NCI-H2107 (cell line): ENCODE measurements at places on chromosomes 4 and X.

DNA sequence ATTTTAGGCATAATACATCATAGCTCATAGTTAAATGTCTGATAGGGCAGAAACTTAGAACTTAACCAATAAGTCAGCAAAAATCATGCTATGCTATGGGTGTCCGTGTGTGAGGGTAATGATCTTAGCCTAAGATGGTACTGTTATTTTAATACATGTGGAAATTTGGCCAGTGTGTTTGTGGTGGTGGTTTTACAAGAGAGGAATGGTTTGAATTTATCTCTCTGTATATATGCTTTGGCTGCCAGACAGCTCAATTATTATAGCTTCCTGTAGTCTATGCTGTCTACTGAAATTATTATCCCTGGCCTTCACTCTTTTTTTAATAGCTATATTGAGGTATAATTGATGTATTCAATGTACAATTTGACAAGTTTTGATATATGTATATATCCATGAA is 21.3 kb downstream of the ZNF330 start:
- DNase-seq, result no peak

DNA sequence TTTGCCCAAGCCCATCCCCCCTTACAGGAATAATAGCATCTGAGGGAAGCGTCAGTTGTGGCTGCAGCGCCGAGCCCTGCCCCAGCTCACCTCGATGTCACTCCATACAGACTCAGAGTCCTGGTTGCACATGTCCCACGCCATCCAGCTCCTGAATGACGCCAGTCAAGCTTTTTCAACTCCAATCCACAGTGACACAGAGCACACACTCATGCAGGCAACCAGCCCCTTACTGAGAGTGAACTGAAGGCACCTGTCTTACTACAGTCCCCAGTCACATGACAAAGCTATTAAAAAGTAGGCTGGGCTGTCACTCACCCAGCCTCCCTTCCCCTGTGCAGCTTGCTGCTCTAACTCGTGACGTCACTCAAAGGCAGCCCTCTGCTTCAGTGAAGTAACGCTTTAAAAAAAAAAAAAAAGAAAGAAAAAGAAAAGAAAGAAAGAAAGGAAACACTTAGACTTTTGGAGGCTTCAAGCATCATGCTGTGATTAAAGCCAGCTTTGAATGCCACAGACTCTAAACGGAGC is at the start of gene PPARGC1A:
PPARGC1A (minus strand) TSS at position 234 of the 528 bp plus-strand sequence; CDS start at position 144, 90 bp downstream.
- DNase-seq, result peak; percentile 16

DNA sequence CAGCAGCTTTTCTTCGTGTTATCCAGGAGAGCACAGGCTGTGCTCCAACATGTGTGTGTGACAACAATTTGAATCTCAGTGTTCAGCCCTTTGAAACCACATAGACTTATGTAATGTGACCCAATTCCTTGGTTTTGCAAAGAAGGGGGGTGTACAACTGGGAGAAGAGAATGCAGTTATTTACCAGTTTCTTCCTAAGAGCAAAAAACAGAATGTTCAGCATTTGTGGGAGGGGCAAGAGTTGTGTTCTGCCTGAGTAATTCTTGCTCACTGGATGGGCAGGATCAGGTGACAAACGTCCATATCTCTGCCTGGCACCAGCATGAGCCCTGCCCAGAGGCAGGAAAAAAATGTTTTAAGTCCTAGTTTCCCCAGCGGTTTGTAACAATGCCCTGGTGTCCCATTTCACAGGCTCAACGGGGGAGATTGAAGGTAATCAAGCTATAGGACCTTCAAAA is 72.0 kb downstream of the PRPS1 start:
- DNase-seq, result peak; percentile 14

DNA sequence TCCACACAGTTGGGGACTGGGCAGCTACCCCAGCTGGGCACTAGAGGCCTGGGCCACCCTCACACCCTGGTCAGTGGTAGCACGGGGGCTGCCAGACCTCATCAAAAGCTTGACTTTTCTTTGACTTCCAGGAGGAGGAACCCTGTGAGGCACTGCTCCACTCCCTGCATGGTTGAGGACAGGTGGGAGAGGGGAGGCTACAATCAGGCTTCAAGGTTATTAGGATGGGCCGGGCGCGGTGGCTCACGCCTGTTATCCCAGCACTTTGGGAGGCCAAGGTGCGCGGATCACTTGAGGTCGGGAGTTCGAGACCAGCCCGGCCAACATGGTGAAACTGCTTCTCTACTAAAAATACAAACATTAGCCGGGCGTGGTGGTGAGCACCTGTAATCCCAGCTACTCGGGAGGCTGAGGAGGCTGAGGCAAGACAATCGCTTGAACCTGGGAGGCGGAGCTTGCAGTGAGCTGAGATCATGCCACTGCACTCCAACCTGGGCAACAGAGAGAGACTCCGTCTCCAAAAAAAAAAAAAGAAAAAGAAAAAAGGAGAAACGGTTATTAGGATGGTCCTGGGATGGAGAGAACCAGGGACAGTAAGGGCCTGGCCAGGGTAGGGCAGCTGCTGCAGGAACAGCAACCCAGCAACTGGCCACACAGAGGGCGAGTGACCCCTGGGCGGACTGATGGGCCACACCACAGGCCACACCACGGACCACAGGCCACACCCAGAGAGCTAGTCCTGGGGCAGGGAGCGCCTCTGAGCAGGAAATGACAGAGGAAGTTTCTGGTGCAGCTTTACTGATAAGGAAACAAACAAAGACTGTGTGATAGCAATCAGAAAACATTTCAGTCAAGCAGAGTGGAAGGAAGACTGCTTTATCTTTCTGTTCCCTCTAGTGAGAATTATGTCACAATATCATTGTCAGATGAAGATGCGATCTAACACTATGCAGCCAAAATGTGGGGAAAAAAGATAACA is 20.5 kb upstream of the OPN1LW start:
- DNase-seq, result no peak

DNA sequence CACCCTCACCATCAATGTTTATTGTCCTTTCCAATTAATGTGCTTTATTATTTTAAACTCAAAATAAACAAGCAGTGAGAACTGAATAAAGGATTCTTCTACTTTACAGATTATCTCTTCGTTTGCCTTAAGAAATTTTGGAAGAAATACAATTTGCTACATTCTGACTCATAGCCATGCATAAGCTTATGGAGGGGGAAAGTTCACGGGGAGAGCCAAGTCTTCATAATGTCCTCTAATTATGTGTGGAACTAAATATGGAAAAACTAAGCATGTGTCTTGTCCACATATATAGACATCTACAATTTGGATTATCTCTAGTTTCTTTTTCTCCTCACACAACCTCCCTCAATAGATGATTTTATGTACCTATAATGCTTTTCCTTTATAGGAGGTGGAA is 17.5 kb downstream of the CXCL13 start:
- no peak for DNase-seq

GRCh38 chr4:80058740-80059139 is 14.3 kb downstream of the ANTXR2 start:
- no peak for DNase-seq
